LoVo (cell line): ENCODE measurements at places on chromosomes 4 and X.

DNA sequence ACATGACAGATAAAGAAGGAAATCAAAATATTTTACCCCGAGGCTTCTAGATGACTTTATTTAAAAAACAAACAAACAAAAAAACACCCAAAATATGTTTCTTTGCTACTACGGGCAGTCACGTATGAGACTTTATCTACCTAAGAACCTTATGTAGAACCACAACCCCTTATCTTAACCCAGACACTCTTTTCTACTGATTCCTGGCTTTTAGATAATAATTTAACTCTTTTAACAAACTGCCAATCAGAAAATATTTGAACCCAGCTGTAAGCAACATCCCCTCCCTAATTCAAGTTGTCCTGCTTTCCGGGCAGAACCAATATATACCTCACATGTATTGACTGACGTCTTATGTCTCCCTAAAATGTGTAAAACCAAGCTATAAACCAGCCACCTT, 15.4 kb downstream of the ELOVL6 start:
- no peak for DNase-seq

- DNase-seq: no peak
These were observed 763 bp downstream of the USP38 start for GRCh38 chr4:143185253-143186107.

GRCh38 chrX:37906357-37906756, 59.0 kb upstream of the DYNLT3 start:
- DNase-seq: no peak

- DNase-seq: no peak
These were observed 4.6 kb upstream of the HAUS3 start for GRCh38 chr4:2246384-2247127.

GRCh38 chr4:39390603-39391002, 16.1 kb upstream of the KLB start:
- DNase-seq: no peak

DNA sequence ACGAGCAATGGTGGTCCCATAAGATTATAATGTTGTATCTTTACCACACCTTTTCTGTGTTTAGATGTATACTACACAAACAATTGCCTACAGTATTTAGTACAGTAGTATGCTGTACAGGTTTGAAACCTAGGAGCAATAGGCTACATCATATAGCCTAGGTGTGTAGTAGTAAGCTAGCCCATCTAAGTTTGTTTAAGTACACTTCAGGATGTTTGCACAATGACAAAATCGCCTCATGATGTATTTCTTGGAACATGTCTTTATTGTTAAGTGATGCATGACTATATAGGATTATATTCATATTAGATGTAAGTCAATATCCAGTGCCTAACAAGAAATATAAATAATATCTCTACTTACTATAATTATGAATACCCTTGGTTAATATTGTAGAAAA, 104.6 kb downstream of the SLC10A6 start:
- DNase-seq: no peak

GRCh38 chr4:78312989-78313753, 238.4 kb upstream of the ANXA3 start:
- DNase-seq: no peak

DNA sequence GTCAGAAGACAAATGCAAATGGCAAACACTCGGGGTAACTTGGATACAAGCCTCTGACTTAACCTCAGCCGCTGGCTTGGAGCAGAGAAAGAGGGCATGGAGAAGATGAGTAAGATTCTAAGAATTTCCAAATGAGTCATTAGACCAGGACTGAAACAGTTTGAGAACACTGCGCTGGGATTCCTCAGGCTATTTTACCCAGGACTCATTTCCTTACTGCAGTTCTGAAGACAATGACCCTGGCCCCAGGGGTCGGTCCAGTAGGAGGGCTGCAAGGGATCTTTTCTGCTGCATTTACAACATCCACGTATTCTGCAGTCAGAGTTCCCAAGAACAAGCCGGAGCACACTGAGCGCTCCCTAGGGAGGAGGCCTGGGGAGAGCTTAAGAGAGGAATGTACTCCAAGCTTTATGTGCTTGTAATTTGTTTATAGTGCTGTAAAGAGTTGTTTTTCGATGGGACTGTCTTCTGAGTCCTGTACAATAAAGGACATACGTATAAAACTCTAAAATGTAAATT, 27.3 kb upstream of the SORBS2 start:
- peak; percentile 82 for DNase-seq

GRCh38 chrX:39067866-39068265, 266.6 kb downstream of the MID1IP1 start:
- DNase-seq: no peak

GRCh38 chrX:56788717-56789122, 59.7 kb downstream of the NBDY start:
- no peak for DNase-seq
